ENCODE measurements at places on chromosomes 4 and X.

DNA sequence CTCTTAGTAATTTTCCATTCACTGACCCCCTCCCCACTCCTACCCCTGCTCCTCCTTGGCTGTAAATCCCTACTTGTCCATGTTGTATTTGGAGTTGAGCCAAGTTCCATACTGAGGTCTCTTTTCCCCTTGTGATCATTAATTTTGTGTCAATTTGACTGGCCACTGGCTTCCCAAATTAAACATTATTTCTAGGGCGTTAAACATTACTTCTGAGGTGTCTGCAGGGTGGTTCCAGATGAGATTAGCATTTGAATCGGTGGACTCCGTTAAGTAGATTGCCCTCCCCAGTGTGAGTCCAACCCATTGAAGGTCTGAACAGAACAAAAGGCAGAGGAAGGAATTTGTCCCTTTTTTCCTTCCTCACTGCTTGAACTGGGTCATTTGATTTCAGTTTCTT, 25.7 kb downstream of the SLC39A8 start:
- DNase-seq: no peak

DNA sequence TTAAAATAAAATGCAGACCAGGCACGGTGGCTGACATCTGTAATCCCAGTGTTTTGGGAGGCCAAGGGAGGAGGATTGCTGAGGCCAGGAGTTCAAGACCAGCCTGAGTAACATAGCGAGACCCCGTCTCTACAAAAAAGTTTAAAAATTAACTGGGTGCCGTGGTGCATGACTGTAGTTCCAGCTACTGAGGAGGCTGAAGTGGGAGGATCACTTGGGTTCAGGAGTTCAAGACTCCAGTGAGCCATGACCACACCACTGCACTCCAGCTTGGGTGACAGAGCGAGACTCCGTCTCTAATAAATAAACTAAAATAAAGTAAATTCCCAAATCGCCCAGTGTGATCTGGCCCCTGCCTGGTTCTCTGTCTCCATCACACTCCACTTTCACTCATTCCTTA, 43.7 kb downstream of the TENM3 start:
- no peak for DNase-seq

DNA sequence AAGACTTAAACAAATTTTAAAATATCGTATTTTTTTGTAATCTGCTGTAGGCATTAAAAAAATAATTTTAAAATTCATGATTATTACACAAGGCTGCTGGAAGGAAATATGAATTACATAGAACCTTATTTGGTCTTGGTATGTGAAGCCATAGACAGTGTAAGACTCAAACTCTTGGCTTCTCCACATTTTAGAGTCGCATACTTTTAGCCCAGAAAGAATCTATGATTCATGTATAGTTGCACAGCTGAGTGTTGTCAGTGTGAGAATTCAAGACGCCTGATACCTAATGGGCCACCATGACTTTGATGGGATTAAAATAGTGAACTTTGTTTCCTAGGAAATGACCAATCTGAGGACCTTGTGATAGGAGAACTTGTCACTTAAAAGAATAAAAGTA, 1.4 kb downstream of the INTU start:
- no peak for DNase-seq

DNA sequence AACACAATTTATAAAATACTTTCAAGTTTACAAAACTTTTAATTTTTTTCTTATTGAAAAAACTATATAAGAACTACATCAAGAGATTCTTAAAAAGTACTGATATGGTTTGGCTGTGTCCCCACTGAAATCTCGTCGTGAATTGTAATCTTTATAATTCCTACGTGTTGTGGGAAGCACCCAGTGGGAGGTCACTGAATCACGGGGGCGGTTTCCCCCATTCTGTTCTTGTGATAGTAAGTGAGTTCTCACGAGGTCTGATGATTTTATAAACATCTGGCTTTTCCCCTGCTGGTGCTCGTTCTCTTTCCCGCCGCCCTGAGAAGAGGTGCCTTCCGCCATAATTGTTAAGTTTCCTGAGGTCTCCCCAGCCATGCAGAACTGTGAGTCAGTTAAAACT, 88.5 kb downstream of the FRAS1 start:
- no peak for DNase-seq

DNA sequence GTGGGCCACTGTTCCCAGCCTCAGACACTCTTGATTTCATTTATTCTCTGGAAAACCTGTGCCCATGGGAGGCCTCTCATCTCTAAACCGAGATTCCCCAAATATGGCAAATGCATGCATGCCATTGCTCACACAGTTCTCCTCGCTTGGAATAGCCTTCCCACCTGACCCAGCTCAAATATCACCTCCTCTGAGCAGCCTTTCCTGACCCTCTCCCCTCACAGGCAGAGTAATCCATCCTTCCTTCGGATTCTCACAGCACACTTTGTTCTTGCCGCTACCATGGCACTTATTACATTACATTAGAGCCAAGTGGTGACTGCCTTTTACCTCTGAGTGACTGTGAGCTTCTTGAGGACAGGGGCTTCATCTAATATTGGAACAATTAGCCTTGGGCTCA, 209.5 kb downstream of the HS6ST2 start:
- DNase-seq: no peak

- no peak for DNase-seq
These were observed 233.8 kb upstream of the UGT8 start for GRCh38 chr4:114364857-114365256.

DNA sequence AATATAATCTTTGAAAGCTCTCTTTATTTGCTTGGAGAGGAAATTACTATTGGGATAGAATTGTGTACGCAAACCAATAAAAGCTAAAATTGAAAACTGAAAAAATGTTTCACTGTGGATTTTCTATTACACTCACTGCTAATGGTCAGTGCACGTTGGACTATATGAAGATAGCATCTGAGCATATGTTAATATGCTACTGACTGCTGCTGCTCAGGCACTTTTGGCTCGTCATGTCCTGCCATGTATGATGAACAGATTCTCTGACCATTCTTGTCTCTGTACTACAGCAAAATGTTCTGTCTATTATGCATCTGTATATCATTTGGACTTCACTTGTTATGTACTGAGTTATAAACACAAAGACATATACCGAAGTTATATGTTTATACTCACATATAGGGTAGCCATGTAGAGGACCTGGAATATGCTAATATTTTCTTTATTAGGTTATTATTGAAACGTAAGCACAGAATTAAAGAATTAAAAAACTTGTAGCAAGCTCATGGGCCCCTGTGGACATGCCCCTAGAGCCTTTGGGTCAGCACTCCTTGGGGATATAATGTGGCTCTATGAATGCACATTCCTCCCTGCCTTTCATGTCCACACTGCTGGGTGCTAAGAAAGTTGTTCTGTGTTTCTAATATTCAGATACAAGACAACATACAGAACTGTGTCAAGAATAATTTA, 120.8 kb downstream of the ANK2 start:
- DNase-seq: no peak

- DNase-seq: no peak
These were observed 1.2 kb downstream of the MGST2 start for GRCh38 chr4:139666735-139667281.

- no peak for DNase-seq
These were observed 452.7 kb upstream of the FAT1 start for GRCh38 chr4:187176261-187176910.

- no peak for DNase-seq
These were observed 664.2 kb downstream of the ADGRL3 start for GRCh38 chr4:61864286-61864685.

GRCh38 chr4:109816894-109817293, 1.3 kb downstream of the GAR1 start:
- DNase-seq: no peak

- no peak for DNase-seq
These were observed 74.5 kb downstream of the QDPR start for GRCh38 chr4:17437396-17437795.

DNA sequence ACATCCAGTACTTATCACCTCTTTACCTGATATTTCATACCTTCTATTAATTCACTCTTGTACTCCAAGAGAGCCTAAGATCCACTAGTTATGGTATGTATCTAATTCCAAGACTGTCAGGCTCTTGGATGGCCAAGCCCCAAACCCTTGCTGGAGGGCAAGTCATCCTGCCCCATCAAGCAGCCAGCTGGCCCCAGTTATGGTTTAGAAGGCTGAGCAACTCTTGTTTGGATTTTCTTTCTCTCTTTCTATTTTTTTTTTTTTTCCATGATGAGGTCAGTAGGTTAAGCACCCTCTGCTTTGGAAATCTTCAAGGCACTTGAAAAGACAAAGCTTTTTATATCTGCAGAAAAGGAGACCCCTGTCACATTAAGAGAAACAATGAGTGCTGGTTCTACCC, 10.9 kb upstream of the FGF16 start:
- no peak for DNase-seq

DNA sequence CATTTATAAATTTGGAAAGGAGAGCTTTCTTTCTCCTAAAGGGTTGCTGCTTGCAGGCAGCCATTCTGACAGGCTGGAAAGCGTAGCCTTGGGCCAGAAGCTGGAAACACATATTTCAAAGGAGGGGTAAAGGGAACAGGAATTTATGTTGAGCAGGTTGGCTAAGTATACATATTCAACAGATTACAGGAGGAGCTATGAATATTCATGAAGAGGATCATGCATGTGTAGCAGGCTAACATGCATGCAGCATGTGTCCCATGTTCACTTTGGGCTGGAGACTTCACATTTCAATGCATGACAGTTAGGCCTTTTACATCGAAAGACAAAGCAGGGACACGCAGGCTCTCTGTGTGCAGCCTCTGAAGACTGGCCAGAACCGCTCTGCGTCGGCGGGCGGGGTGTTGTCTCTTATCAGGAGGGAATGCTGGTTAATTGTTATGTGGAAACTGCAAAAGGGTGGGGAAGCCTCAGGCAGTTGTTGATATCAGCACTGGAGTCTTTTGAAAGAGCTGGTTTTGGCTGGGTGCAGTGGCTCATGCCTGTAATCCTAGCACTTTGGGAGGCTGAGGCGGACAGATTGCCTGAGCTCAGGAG, 31.5 kb downstream of the CASP3 start:
- DNase-seq: no peak

GRCh38 chr4:151442002-151442401, 33.0 kb downstream of the FHIP1A start:
- DNase-seq: no peak

GRCh38 chr4:185210102-185210981, 944 bp downstream of the SNX25 start:
- DNase-seq: no peak

DNA sequence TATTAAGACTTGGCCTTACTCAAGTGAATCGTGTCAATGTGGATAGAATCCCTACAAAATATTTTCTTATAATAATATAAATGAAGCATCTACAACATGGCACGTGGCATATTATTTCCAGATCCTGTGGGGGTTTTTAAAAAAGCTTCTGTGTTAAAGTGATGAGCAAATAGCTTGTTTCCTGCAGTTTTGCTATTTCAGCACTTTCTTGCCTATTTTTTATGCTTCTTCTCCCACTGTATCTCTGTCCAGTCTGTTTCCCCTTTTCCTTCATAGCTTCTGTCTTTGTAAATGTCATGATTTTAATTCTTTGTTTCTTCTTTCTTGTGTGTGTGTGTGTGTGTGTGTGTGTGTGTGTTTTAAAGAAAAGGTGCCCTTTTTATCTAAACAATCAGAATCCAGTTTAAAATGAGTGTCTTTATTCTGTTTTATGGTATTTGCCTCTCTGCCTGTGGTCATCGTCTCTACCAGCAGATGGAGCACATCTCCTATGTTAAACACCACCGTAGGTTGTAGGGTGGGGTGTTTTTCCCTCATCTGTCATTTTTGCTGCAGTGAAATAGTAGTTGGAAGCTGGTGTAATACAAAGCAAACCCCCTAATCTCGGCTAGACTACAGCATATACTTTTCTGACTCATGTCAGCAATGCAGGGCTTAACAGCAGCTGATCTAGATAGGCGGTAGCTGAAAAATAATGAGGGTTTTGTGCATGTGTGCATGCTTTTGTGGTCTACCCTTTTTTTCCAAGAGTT, 33.1 kb downstream of the FTHL17 start:
- DNase-seq: peak; percentile 38

DNA sequence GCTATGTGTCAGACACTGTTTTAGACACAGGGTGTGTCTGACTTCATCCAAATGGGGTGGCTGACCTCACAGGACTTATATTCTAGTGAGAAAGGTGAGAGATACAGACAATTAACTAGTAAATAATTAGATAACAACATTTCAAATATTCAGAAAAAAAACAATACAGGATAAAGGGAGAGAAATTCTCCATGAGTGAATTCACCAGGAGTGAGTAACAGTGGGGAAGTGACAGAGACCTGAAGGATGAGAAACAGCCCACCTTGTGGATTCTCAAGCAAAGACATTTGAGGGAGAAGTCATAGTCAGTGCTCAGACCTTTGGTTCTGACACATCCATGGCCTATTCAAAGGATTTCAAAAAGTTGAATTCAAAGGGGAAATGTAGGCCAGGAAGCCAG, 627.9 kb downstream of the IQCM start:
- no peak for DNase-seq

DNA sequence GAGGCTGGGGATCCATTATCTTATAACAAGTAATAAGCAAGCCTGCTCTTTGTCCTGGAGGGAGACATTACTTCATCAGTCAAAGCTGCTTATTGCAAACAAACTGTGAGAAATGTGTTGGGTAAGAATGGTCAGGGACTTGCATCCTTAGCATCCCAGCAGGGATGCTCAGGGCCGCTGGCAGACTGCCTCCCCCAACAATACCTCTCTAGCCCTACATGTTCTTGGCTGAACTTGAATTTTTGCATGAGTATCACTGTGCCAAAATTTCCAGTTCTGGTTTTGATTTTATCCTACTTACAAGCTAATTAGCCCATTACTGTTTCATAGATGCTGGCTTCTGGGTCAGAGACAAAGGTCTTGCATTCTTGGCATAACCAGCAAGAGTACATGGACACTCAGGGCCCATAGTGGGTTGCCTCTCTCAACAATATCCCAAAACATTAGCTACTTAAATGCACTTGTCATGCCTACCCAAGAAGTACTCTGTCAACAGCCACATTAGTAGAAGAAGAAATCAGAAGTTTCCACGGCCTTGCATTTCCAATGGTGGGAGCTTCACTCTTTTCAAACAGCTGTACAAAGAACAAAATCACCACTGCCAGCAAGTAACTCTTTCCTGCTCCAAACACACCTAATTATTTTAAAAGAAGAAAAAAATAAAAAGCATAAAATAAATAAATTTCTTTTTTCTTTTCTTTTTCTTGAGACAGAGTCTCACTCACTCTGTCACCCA, 41.9 kb upstream of the NEUROG2 start:
- no peak for DNase-seq

DNA sequence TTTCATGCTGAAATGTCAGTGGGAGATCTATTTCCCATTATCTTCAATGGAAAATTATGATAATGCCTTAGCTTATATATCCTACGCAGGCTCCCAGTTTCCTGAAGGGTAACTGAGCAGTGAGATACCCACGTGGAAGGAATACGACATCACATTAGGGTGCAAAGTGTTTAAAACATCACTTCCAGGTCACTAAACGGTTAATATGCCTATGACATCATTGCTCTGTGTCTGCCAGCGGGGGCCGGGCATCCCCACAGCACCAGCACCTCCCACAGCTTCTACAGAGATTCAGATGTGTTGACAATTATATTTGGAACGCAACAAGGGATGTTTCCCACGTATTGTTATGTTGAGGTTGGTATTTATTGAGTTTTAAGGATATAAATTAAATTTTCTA, 27.1 kb downstream of the TMEM271 start:
- DNase-seq: no peak

- DNase-seq: no peak
These were observed 34.2 kb downstream of the TSC22D3 start for GRCh38 chrX:107741404-107741790.

Data from GM13977 (cell line).